ENCODE measurements at places on chromosomes 16 and 17. TPM values are rescaled to one million over a fixed set of nuclear protein-coding genes. Genes with fewer than 3 reads are reported as not detected.

Gene CYB5D1
- total RNA-seq, result 17.9 TPM

Gene OTOA
- 0.18 TPM for total RNA-seq

Gene YBX2
- 0.28 TPM for total RNA-seq

DNA sequence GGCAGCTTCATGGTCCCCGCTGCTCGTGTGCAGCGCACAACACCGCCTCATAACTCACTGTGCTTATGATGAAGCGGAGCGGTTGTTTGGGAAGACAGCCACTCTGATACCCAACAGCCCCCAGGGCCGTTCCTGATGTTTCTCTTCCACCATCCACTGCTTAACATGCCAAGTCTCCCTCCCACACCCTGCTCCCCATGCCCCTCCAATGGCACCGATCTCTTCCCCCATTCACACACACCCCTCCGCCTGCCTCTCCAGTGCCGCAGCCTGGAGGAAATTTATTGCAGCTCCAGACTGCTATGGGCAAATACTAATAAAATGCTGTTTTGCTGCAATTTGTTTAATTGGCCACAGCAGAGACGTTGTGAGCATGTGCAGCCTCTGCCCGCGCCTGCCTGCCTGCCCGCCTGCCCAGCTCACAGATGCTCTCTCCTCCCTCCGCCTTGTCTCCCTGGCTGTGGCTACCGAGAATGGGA, 80.3 kb upstream of the LHX1 start:
- no peak for DNase-seq

- DNase-seq, result peak; percentile 25
Measured at GRCh38 chr17:79183293-79184158, 108.9 kb downstream of the ENGASE start.

DNA sequence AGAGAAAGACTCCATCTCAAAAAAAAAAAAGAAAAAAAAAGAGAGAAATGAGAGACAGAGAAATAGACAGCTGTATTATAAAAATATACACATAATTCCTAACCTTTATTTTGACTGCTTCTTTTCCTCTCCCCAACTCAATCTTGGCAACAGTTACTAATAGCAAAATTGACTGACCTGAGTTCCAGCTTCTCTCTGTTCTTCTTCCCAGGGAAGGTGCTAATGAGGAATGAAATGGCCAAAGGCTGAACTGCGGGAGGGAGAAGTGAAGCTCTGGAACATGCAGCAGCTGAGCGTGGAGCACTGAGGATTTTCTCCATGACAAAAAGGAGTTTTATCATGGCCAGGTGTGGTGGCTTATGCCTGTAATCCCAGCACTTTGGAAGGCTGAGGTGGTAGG, 25.2 kb upstream of the PRKCA start:
- no peak for DNase-seq

DNA sequence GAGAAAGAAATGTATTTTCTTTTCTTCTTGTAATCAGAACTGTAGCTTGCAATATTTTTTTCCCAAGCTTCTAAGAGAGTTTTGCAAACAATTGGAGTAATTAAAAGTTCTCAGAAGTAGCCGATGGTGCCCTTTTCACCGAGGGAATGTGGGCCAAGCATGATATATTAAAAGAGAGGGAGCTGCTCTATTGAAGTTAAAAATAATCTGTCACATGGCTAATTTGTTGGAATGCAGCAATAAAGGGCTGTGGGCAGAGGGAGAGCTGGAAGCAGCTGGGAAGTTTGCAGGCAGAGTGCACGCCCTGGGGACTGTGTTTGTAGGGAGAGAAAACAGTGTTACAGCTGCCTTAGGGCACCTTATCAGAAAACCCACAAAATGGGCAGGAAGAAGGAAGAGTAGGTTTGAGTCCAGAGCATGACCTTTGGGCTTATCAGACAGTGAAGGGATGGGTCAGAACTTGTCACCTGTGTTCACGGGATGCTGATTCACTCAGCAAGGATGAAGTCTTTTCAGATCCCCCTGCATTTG, 18.5 kb upstream of the TERF2 start:
- DNase-seq, result peak; percentile 79

DNA sequence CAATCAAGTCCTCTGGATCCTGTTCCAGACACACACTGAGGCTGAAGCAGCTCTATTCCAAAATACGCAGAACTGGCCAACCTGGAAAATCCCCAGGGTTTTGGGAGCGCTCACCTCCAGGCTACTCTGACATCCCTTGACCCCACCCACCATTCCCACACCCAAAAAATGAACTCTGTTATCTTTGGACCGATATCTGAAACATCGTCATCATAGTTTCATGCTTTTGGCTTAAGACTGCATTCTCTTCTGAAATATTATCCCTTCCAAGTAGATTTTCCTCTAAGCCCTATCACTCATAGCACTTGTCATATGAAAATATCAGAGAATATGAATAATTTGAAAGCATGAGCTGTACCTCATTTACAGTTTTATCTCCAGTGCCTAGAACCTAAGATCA, 34.7 kb downstream of the VAT1L start:
- no peak for DNase-seq

- no peak for DNase-seq
Measured at GRCh38 chr16:682493-683395, 1.4 kb downstream of the JMJD8 start.

DNA sequence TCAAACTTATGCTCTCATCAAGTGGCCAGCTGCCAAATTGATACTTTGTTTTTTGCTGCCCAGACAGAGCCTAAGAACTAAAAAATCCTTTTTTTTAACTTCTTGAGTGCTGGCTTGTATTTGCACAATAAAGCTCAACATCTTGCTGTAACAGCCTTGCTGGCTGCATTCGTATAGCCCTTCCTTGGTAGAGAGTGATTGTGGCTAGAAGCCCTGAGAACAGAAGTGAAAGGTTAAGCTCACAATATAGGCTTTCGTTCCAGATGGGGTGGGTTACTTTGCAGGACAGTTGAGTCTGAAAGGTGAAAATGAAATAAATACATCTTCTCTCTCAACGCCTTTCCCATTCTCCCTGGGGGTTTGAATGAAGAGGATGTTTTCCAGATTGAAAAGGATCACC, 278.8 kb downstream of the HS3ST3B1 start:
- DNase-seq, result no peak

GRCh38 chr17:51739245-51739886, 419.1 kb downstream of the CA10 start:
- no peak for DNase-seq

DNA sequence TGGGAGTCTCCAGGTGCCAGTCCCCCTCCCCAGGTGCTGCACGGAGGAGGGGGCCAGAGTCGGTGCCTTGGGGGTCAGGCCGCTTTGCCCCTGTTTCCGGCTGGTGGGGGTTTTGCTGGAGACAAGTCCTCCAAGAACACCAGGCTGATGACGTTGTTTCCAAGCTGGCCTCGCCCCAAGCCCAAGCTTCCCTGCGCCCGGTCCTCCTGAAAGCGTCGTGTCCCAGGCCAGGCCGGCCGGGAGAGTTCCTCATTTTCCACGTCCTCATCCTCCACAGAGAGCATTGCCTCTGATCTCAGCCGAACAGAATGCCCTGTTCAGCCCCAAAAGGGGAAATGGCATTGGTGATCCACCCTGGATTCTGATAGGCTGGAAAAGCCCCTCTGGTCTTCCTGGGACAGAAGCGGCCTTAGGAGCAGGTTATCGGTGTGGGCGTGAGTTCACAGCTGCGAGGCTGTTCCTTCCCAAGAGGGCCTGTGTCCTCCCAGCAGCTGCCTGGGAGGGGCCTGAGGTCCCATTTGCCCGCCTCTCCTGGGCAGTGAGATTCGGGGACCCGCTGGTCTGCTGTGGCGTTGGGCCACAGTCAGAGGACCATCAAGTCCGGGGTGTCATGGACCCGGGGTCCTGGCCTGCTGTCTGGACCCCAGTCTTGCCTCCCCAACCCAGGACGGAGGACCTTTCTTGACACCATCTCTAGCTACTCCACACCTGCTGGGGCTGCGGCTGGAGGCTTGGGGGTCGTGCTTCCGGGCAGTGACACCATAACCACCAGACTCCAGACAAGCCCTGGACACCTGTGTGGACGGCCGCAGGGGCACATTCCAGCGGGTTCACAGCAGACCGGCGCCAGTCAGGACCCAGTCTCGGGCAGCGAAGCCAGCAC, 7.1 kb downstream of the SOX8 start:
- DNase-seq, result no peak

DNA sequence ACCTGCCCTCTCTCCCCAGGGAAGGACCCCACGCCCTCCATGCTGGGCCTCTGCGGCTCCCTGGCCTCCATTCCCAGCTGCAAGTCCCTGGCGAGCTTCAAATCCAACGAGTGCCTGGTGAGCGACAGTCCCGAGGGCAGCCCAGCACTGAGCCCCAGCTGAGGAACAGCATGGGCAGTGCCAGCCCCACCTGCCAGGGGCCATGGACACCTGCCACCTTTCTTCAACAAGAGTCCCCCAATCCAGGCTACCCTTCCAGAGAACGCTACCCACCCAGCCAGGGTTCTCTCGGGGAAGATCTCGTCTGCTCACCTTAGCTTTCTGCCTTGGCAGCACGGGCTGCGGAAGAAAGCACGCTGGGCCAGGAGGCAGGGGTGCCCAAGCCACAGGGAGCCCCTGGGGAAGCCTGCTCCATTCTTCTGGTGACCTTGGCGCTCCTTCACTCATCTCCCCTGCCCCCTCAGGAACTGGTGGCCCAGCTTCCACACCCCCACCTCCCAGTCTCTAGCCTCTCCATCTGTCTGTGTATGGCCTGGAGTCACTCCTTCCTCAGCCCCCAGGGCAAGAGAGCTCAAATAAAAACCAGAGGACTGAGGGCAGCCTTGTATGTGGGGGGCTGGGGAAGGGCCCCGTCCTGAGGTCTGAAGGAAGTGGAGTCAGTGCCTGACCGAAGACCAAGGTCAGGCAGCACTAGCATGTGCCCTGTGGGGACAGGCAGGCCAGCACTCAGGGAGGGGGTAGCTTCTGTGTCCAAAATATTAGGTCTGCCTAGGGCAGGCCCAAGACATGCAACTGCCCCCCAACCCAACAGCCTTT, 6.3 kb downstream of the SLC25A39 start:
- DNase-seq, result no peak

DNA sequence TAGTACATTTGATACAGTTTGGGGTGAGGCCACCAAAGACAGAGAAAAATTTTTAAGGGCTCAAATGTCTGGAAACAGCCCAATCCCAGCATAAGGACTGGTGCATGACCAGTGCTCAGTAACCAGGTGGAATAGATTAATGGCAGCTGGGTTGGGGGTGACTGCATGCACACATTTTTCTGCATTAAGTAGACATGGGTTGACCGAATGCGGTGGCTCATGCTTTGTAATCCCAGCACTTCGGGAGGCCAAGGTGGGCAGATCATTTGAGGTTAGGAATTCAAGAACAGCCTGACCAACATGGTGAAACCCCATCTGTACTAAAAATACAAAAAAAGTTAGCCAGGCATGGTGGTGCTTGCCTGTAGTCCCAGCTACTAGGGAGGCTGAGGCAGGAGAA, 121.1 kb upstream of the HSBP1 start:
- no peak for DNase-seq
